ENCODE measurements at places on chromosomes 4 and X.

DNA sequence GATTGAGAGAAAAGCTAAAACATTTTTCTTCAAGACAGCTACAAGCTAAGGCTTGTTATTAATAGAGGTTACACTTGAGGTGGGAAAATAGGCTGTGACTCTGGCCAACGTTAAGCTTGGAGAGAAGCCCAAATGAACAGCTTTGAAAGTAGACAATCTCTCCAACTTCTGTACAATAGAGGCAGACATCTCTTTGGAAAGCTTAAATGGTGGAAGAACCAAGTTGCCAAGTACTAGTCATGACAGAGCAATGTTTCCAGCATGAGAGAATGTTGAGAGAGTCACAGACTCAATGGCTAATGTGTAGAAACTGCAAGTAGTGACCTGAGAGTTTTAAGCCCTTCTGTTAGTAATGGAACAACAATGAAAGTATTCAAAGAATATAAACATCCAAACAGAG, 298.1 kb downstream of the INPP4B start:
- DNase-seq, result no peak

DNA sequence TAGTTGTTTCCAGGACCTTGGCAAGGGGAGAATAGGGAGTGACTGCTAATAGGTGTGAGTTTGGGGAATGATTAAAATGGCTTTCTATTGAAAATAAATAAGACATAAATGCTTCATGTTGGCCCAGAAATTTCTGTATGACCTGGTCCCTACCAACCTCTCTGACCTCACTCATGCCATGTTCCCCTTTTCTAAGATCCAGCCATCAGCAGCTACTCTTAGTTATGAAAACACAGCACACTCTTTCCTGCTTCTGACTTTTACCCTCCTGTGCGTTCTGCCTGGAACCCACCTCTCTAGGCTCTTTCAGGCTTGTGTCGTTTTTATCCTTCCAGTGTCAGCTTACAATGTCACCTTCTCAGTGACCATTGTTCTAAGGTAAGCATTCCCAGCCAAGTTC, 14.8 kb upstream of the CXCL5 start:
- DNase-seq, result no peak

- DNase-seq, result no peak
Observed at GRCh38 chr4:44025376-44026020, 423.1 kb downstream of the KCTD8 start.

GRCh38 chr4:122073615-122074014, 78.5 kb upstream of the BLTP1 start:
- no peak for DNase-seq

- DNase-seq, result no peak
Observed at GRCh38 chr4:17578482-17578891, 1.5 kb downstream of the LAP3 start.

- DNase-seq, result no peak
Observed at GRCh38 chrX:80578517-80579105, 158.4 kb downstream of the TENT5D start.

DNA sequence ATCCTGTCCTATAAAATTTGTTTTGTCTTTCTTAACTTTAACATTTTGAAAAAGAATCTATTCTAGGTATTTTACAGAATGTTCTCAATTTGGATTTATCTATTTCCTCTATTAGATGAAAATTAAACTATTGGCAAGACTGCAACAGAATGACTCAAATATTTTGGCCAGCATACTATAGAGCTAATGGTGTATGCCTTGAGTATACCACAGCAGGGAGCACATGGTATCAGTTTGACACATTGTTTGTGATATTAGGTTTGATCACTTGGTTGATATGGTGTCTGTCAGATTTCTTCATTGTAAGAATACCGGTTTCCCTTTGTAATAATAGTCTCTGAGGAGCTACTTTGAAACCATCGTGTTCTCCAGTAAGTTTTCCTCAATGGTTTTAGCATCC, 87.8 kb upstream of the NPNT start:
- no peak for DNase-seq

GRCh38 chr4:36316607-36317006, 35.2 kb downstream of the DTHD1 start:
- no peak for DNase-seq

DNA sequence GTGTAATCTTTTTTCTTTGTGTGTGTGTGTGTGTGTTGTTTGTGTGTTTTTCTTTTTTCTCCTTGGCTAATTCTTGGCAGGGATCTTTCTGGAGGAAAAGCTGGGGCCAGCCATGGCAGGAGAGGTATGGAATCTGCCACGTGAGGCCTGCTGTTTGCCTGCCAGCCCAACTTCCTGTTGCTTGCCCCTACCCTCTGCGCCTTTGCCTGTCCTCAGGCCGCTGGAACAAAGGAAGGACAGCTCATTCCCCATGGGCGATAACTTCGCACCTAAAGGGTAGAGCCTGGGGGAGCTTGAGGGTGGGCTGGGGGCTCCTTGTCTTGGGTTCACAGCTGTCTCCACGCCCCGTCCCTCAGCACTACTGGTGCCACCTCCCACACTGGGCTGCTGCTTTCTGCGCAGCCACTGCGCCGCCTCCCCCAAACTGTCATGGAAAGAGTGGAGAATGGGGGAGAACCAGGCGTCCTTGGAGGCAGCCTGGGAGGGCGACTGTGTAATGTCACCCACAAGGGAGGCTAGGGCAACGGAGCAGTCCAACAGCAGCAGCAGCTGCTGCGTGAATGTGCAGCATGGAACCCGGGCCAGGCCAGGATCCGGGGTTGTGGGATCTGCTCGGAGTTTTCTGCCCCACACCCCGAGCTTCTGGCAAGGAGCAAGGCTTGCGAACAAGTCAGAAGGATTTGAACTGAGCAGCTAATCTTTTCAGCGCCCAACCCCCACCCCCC, 12.3 kb upstream of the YIPF7 start:
- no peak for DNase-seq

DNA sequence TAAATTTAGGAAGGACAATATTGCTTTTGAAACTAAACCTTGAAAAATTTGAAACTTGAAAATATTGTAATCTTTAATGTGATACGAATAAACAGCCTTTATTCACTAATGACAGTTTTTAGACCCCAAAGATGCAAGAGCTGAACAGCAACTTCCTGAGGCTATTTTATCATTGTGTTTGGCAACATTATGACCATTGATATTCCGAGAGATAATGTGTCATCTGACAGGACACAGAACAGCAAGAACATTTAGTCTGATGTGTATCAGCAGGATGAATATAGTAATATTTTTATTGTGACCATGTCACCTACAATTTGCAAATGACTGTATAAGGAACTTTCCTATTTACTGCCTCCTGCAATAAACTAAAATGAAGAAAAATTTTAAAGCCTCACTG, 316.0 kb downstream of the ADAM29 start:
- DNase-seq, result no peak

DNA sequence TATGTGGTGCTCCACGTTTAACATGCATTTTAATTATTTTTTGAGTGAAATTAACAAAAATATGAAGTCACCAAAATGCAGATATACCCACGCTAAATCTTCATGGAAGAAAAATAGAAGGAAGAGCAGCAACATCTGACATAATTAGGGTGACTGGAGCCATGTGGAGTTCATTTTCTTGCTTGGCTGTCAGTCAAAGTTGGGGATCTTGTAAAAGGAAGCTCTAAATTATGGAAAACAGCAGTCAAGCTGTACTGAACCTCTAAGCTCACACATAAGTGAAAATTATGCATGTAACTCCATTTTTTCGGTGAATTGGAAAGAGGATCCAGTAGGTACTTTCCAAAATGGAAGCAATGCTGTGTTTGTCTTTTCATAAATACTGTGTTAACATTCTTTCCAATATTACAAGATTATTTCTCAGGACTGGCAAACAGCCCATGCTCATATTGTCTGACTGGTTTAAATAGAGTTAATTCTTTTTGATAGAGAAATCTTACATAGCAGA, 9.7 kb upstream of the PDGFC start:
- no peak for DNase-seq

DNA sequence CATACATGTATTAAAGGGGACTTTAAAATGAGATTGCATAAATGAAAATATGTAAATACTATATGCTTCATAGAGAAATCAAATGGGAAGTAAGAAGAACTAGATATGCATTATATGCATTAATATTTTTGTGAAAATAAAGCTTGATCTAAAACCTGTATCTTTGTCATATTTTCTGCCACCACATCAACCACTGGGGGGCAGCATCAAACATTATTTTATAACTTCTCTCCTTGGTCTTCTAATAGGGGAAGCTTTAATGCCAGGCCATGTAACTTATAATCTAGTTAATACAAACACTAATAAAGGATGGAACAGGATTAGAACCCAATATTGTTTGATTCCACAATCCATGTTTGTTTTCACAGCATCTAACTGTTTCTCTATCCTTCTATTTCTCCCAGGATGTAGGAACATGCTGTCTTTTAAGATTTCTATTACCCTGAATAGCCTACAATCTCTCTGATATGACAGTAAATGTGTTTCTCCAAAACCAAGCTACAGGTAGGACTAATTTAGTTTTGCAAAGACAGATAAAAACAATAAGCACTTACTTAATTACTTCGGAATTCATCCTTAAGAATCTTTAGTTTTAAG, 10.0 kb downstream of the QRFPR start:
- DNase-seq, result peak; percentile 55

- peak; percentile 56 for DNase-seq
Observed at GRCh38 chr4:6732441-6733357, 16.7 kb downstream of the BLOC1S4 start.

DNA sequence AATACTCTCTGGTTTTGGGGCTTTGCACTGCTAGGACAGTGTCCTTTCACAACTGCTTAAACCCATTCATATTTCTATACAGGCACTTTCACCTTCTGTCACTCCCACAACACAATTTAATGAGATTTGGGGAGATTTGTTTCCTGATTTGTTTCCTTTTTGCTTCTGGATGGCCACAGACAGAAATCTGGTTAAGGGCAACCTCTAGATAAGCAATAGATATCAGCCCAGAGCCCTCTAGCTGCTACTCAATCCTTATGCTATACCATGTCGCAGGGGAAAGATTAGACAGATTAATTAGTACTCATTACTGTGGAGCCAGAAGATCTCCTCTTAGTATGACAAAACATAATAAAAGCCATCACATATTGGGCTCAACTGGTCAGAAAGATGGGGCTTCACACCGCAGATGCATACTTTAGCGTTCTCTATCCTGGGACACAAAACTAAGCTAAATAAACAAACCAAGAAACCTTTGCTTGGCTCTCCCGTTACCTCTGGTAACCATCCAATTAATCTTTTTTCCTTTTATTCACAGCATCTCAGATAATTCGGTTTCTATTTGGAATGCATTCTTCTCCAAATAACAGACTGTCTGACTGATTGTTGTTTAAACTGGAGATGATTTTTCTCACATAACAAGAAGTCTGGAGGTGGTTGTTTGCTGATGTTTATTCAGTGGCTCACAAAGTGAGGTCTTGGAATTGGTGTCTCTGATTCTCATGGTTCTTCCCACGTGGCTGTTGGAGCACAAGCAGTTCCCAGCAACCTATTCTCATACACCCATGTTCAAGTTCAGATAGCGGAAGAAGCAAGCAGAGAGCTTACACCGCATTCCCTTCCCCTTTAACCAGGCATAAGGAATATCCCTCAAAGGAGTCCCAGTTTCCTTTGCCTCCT, 41.0 kb upstream of the ZNF330 start:
- no peak for DNase-seq

- DNase-seq, result no peak
Observed at GRCh38 chr4:87067124-87067885, 132.5 kb downstream of the AFF1 start.

GRCh38 chr4:77994194-77994721, 62.9 kb upstream of the FRAS1 start:
- peak; percentile 55 for DNase-seq

DNA sequence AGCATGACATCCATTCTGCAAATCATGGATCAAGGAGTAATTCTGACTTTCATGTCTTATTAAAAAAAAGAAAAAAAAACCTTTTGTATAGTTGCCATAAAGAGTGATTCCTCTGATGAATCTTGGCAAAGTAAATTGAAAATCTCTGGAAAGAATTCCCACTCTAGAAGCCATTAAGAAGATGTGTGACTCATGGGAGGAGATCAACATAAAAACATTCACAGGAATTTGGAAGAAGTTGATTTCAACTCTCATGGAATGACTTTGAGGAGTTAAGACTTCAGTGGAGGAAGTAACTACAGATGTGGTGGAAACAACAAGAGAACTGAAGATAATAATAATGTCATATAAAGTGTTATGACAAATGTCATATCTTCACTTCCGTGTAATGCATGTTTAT, 204.2 kb downstream of the PABPC4L start:
- DNase-seq, result no peak

- DNase-seq, result no peak
Observed at GRCh38 chr4:155609455-155610059, 57.1 kb upstream of the GUCY1A1 start.
